ENCODE measurements at places on chromosomes 5 and 9. TPM values are rescaled to one million over a fixed set of nuclear protein-coding genes. Genes with fewer than 3 reads are reported as not detected.

- no peak for DNase-seq
Measured at GRCh38 chr5:121890297-121890858, 38.7 kb downstream of the FTMT start.

DNA sequence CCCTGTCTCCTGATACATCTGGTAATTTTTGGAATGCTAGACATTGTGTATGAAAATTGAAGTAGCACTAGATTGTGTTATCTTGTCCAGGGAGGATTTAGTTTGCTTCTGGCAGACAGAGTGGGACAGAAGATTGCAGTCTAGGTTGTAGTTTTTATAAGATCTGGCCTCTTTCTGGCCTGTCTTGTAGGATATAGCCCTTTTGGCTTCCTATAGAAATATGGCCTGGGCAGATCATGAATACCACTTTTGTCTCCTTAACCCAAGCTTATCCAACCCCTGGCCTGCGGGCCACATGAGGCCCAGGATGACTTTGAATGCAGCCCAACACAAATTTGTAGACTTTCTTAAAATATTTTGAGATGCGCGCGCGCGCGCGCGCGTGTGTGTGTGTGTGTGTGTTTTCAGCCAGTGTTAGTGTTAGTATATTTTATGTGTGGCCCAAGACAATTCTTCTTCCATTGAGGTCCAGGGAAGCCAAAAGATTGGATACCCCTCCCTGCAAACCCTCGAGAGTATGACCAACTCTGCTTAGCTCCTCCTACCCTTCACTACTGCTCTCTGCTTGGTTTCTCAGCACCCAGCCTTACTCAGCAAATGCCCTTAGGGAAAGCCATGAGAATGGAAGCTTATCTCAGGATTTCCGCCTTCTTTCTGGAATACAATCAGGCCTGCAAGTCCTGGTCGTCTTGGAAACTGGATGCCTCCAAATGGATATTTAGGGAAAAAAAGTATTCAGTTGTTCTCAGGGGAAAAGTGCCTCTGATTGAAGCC lies 26.5 kb downstream of the ANKRD33B start:
- DNase-seq, result peak; percentile 5

- DNase-seq, result no peak
Measured at GRCh38 chr5:73104326-73104725, 16.0 kb upstream of the TMEM171 start.

DNA sequence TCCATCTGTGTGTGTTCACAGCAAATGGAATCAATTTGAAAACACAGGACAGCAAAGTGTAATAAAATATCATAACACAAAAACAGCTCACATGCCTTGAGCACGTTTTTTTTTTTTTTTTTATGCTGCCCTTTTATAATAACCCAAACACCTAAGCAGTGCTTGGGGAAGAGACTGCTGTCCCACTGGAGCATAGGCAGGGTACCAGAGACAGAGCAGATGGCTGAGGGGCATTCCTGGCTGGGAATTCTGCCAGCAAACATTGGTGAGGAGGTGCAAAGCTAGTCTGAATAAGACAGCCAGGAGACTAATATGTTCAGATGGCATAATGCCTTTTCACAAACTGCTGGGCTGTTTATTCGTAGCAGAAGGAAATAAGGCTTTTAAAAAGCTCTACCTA lies 58.1 kb upstream of the SV2C start:
- no peak for DNase-seq

- DNase-seq, result no peak
Measured at GRCh38 chr9:2340046-2340760, 281.4 kb upstream of the VLDLR start.

GRCh38 chr9:130934702-130935647 lies 4.1 kb downstream of the FIBCD1 start:
- peak; percentile 80 for DNase-seq

- no peak for DNase-seq
Measured at GRCh38 chr5:157160001-157160400, 6.1 kb downstream of the GARIN3 start.

GRCh38 chr5:169906745-169907649 lies 73.3 kb downstream of the INSYN2B start:
- no peak for DNase-seq

GRCh38 chr5:44708602-44709001 lies 100.1 kb upstream of the MRPS30 start:
- no peak for DNase-seq

DNA sequence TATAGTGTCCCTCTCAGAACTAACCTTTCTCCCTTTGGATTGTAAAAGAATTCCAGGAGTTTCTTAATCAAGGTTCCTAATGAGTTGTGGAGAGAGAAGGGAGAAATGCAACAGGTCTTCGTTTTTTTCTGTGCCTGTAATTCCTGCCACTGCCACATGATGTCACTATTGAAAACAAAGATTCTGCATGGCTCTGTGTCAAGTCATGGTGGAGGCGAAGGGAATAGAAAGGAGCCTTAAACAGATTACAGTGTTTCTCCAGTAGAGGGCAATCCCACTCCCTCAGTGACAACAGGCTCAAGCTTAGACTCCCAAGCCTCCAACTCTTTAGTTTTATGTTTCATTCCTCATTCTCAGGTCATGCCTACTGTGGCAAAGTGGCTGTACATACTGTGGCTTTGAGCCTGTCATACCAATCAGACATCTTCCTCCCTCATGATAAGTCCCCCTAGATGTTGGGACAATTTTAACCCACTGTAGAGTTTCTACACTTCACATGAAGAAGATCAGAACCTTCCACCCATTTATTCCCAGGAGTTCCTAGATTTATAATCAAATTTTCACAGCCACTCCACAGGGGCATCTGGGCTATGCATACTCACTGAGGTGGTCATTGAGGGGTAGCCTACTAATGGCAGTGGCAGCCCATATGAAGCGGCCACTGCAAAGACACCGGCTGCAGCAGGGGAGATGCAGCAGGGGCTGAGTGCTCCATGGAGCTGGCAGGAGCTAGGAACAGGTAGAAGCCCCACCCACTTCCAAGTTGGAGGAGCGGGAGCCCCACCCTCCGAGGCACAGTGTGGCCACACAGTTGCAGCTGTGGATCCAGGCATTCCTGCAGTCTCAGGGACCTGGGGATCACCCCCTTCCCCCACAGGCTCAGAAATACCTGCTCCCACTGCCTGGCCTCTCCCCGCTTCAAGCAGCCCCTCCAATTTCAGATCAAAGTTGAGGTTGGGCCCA lies 97.4 kb upstream of the TRIM32 start:
- peak; percentile 39 for DNase-seq

DNA sequence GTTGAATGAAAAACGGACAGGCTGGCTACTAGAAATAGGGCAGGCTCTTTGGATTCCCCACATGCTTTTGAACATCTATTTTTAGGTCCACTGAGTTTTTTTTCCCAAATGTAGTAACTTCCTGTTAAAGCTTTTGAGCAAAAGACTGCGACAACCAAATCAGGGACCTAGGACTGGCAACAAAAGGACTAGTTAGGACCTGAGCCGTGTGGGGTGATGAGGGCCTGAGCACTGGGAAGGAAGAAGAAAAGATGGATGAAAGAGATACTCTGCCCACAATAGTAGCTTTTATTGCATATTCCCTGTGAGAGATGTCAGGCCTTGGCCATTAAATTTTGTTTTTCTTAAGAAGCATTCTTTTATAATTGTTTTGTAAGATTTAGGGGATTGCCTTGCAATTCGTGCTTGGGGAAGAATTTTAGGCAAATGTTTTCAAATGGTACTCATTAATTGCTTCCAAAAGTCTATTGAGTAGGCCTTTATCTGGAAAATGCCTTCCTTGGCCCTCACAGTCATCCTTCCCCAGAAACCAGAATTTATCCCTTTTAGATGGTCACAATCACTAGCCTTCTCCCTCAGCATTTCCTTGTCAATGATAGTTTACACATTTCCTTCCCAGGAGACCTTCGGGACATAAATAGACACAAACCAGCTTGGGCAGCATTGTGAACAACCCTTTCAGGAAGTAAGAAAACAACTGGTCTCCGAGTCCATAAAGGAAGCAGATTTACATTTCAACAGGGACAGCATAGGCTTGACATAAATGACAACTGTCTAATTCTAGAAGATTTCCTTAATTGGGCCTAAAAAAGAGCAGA lies 166.5 kb downstream of the RMI1 start:
- DNase-seq, result no peak

GRCh38 chr5:176609724-176610434 lies at the start of gene GPRIN1:
GPRIN1 (minus strand) TSS chr5:176610156; CDS start chr5:176599834, 10,322 bp downstream.
- peak; percentile 43 for DNase-seq

GRCh38 chr5:34652466-34652865 lies 3.7 kb upstream of the RAI14 start:
- DNase-seq, result no peak

DNA sequence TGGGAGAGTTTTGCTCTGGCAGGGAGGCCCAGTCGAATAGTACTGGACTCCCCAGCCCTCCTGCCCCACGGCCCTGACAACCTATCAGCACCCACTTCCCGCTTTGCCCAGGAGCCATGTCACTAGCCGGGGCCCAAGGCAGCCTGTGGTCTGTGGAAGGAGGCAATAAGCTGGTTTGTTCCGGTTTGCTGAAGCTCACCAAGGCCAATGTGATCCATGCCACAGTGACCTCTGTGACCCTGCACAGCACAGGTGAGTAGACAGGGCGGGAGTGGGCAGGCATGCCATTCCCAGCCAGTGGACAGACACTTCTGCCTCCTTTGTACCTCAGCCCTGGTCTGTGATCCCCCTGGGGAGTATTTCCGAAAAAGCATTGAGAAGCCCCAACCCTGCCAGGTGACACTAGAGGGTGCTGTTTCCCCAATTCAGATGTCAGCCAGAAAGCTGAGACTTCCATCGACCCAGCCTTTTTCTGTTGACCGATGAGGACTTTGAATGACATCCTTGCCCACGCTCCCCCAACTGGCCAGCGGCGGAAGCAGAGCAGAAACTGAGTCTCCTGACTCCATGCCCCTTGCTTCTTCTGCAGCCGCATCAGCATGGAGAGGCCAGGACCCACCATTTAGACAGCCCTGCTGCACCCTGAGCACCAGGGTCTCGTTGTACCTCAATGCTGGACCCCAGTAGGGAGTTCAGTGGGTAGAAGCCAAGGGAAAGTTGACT lies 9.6 kb downstream of the PCYOX1L start:
- DNase-seq, result peak; percentile 81

DNA sequence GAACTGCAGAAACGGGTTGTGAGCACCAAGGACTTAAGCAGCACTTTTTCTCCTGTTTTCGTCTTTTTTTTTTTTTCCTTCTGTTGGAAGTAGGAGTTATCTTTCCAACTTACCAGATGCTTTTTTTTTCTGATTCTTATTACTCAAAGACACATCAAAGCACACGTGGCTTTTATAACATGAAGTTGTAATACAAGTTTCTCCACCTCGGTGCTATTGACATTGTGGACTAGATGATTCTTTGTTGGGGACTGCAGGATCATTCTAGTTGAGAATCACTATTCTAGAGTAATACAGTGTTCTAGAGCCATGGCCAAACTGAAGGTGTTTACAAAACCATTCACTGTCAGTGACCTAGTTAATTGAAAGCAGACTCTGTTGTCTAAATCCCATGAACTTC lies 51.5 kb downstream of the MYO10 start:
- no peak for DNase-seq

- DNase-seq, result no peak
Measured at GRCh38 chr5:1026700-1027621, 18.4 kb downstream of the NKD2 start.

GRCh38 chr9:76725011-76725546 lies 39.2 kb upstream of the PCA3 start:
- no peak for DNase-seq

Gene EGFLAM
- polyA plus RNA-seq, result 38.8 TPM

Gene LTC4S
- polyA plus RNA-seq, result 4.8 TPM

Gene FOXD4L6
- polyA plus RNA-seq, result not detected

Gene NRG2
- polyA plus RNA-seq, result 4.8 TPM

Gene MLANA
- not detected for polyA plus RNA-seq

Gene PCDHA2
- 0.57 TPM for polyA plus RNA-seq

Gene SLIT3
- polyA plus RNA-seq, result 23.2 TPM

Gene MVB12B
- 13.6 TPM for polyA plus RNA-seq

Gene ANKRD34B
- polyA plus RNA-seq, result 0.34 TPM

Gene ZNF883
- 2.8 TPM for polyA plus RNA-seq
